GM12878 (cell line): ENCODE measurements at places on chromosomes 6 and 20.

- no peak for DNase-seq
These were observed 625.7 kb downstream of the TFAP2A start for GRCh38 chr6:9789201-9789600.

DNA sequence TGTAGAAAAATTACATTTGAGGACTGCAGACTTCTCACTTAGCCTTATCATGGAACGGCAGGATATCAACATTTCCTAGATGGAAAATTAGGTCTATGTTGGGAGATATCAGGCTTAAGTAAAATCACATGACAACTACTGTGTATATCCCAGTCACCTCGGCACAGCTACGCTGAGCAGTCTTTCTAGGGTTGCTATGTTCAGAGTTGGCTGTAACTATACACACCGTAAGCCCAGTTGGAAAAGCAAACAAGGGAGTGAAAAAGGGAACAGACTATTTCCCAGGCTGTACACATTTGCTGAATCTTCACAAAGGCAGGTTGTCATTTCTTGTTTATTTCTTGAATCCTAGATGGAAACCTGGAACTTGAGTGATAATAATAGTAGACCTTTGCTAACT, 80.7 kb upstream of the PTPRK start:
- no peak for DNase-seq

GRCh38 chr6:53458105-53458866, 86.6 kb downstream of the GCLC start:
- no peak for DNase-seq

DNA sequence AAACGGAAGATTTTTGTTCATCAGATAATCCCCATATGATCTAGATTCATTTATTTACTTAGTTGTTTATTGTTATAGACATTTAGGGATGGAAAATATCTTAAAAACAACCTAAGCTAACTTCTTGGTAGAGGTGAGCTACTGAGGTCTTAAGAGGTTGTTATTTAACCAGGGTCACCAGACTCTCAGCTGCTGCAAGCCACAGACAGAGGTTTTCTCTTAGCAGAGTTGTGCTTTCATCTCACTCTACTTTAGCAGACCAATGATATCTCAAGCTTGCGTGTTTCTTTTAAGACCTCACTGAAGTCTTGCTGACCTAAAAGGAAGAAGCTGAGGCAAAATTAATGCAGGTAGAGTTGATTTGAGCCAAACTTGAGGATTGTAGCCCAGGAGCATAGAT, 43.6 kb downstream of the NCOA7 start:
- peak; percentile 36 for DNase-seq

- DNase-seq, result no peak
These were observed 177.6 kb upstream of the MAN1A1 start for GRCh38 chr6:119527231-119527578.

DNA sequence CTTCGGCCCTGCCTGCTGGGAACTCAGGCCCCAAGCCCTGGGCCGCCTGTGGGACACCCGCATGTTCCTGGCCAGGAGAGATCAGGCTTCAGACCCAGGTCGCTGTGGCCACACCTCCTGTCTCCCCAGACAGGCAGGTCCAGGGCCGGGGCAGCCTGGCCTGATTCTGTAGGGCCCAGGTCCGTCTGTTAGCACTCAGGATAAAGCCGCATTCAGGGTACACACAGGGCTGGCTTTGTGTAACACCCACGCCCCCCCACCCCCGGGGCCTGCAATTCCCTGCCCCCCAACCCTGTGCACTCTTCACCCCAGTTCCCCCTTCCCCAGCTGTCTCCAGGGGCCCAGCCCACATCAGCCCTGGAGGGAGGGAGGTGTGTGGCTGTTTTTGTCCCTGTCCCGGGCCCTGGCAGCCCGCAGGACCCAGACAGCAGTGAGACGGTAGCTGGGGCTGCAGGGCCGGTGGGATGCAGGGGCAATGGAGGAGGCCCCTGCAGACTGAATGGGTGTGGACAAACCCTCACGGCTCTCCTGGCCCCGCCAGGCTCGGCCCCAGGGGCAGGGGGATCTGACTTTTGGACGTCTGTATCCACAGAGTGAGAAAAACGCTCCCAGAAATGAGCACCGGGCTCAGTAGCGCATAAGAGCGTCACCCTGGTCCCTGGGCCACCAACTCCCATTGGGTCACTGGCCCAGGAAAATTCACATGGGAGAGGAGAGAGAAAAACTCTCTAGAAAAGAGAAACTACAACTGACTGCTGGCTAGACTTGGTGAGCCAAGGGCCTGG, 42.4 kb upstream of the ZBP1 start:
- no peak for DNase-seq
